RWPE2 (cell line): ENCODE measurements at places on chromosomes 6 and 20.

GRCh38 chr6:43775535-43775885 lies 5.5 kb downstream of the VEGFA start:
- DNase-seq, result no peak

GRCh38 chr20:37421060-37421905 lies 75.3 kb downstream of the SRC start:
- peak; percentile 71 for DNase-seq

GRCh38 chr6:73481969-73482368 lies 20.4 kb downstream of the MTO1 start:
- no peak for DNase-seq

DNA sequence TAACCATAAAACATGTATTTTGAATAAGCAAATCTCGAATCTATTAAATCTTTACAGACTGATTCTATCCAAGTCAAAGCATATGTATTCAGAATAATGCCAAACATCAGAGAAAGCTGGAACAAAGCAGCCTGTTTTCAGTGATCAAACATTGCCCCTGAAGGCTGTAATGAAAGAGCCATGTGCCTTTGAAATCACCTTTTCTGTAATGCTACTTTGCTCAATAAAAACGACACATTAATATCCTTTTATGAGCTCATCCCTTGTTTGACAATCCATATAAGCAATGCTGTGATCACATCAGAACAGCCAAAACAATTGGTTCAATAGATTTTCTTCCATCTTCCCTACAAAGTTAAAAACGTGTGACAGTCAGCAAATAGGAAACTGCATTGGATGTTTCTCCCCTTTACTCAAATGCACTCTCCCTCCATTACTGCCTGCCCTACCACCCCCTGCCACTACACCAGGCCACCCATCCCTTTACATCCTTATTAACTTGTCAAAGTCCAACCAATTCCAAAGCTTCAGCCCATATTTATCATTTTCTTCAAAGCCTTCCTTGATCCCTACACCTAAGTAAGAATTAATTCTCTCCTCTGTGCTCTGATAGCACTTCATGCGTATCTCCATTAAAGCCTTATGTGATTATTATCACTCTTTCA lies 42.0 kb downstream of the THEMIS start:
- DNase-seq, result no peak

DNA sequence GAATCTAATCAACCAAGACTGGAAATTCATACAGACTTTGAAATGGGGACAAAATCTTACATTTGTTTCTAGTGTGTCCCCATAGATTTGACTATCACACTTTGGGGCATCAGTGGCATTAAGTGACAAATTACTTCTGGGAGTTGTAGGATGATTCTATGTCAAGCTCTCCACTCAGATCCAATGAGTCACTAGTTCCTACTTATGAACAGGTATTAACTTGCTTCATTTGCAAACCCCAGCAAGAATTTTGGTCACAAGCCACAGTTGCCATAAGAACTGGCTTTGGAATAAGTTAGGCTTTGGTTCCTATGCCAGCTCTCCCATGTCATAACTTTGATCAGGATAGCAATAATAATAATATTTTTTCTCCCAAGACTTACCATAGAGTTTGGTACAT lies 77.6 kb upstream of the PTPRK start:
- DNase-seq, result no peak

DNA sequence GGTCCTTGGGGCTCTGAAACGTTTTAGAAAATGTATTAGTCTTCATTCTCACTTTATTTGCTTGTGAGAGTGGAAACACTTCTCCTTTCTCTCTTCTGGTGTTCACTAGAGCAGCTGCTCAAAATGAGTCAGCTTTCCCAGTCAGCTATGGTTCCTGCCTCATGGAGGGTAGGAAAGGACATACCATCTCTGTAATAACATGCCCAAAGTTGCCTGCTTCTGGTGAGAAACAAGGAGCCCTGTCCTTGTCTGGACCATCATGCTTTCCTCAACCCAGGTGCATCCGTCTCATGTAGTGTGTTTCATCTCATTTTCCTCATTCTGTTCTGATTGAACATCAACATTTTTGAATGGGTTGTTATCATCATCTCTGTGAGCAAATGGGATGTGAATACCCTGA lies 17.1 kb upstream of the TINAG start:
- no peak for DNase-seq
